ENCODE measurements at places on chromosomes 13 and 19.

DNA sequence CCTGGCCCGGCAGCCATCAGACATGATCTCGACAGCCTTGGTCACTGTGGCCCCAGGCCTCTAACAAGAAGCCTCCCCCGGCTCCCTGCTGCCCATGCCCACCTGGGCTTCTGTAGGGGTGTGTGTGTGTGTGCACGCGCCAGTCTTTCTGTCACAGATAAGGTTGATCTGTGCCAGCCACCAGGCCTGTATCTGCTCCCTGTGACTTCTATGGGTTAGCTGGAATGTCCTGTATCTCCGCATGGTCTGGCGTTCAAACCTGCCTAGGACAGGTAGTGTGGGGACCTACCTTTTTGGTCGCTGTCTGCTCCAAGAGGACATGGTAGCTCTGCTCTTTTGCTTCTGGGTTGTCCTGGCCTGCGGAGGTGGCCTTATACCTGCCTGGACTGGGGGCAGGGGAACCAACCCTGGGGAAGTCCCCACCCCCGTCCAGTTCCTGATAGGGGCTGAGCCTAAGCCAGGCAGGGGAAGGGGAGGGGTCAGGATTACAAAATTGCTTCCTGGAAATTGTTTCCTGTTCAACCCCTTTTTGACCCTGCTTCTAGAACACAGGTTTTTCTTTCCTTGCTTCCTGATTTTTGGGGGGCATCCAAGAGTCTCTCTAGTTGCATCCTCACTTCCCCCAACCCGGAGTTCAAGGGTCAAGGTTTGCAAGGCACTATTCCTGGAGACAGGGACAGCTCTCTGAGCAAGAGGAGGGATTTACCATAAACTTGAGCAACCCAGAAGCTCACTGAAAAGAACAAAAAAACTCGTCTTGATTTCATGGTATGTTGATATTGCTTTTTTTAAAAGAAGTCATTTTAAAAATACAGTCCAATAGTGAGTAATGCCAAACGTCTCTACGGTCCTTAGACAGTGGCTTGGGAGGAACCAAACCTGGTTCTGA lies at the start of gene LRG1:
TSS of gene LRG1 (minus strand) at position 344 of the 889 bp plus-strand sequence. CDS start at position 321, 23 bp downstream.
- no peak for DNase-seq

DNA sequence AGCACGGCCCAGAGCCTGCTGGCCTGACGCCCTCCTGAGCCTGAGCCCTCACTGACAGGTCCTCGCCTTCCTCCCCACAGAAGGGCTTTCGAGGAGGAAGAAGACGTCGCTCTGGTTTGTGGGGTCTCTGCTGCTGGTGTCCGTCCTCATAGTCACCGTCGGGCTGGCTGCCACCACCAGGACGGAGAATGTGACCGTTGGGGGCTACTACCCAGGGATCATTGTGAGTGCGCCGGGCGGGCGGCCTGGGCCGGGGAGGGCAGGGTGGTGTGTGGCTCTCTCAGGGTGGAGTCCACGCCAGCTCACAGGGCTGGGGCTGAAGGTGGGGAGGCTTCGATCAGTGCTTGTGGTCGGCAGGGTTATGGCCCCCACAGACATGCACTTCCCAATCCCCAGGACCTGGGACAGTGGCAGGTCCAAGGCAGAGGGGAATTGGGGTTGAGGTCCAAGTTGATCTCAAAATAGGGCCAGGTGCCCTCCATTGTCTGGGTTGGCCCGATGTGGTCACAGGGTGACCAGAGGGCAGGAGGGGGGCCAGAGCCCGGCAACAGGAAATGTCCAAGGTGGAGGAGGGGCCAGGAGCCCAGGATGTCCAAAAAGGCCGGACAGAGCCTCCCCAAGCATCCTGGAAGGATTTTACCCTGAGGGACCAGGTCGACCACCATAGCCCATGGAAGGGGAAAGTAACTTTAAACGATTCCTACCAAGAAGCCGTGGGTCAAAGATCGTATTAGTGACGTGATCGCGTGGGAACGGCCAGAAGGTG lies 7.2 kb downstream of the TMEM255B start:
- DNase-seq, result no peak

DNA sequence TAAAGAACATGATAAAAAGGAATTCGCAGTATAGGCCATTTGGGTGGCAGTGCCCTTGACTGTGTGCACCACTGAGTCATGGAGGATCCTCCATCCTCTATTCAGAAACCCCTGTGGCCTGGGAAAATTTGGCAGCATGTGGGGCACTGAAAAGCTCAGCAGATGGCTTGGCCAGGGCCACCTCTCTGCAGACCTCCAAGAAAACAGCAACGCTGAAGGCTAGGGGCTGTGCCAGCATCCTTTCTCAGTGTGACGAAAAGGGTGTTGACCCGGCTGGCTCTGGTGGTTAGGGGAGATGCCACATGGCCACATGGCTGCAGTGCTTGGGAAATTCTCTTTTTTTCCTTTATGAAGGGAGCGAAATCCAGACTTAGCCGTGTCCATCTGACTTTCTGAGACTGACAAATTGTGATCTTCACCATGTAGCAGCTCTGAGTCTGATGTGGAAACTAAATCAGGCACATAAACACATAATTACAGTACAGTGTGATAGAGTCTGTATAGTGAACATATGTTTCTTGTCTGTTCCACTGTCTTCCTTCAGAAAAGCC lies 178.0 kb downstream of the KCTD12 start:
- DNase-seq, result no peak

DNA sequence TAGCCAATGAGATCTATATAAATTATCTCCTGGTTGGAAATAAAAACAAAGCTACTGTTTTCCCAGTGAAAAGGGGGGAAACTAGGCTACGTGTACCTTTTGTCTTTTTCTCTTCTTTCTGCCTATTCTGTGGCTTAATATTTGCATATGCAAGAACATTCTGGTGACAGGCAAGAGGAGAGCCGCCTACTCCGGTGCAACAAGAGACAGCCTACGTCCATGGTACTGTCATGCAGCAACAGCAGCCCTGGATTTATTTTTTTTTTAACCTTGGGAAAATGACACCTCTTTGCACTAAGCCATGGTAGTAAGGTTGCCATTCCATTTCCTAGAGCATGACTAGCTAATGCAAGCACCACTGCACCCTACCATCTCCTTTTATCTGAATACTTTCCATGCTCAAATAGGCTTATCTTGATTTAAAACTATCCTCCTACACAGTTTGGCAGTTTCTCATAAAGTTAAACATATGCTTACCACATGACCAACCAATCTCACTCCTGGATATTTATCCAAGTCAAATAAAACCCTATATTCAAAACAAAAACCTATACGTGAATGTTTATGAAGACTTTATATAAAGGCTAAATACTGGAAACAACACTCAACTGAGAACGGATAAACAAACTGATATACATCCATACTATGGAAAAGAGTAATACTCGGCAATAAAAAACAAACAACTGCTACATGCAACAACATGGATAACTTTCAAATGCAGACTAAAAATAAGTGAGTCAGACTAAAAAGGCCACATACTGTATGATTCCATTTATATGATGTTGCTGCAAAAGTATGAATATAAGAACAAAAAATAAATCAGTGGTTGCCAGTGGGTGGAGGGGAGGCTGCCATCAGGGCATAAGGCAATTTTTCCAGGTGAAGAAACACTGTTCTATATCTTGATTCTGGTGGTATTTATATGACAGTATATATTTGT lies 17.3 kb downstream of the NUFIP1 start:
- DNase-seq, result no peak

- DNase-seq, result no peak
Measured at GRCh38 chr13:32080328-32080744, 48.8 kb downstream of the FRY start.

Measured in activated CD8-positive, alpha-beta memory T cell treated with anti-CD3 and anti-CD28 coated beads, Interleukin-2, amount 50 U/mL, for 4 hours (primary cell).